ENCODE measurements at places on chromosomes 6 and 20.

DNA sequence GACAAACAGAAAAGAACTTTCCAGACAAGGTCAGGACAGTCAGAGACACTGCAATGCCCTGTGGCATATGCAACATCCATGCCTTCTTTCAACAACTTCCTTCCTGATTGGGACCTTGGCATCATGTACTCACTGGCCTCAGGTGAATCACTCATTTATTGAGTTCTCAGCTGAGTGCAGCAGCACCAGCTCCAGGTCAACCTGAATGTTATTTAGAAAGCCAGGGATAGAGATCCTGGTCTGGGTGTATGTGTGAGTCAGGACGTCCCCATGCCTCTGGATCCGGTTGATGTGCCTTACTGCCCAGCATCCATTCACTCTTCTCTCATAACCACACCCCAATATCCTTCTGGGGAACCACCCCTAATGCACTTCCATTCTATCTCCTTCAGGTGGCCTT is 54.4 kb downstream of the SNRNP48 start:
- no peak for DNase-seq

- no peak for DNase-seq
These were observed 1.9 kb downstream of the BLCAP start for GRCh38 chr20:37525810-37526209.

DNA sequence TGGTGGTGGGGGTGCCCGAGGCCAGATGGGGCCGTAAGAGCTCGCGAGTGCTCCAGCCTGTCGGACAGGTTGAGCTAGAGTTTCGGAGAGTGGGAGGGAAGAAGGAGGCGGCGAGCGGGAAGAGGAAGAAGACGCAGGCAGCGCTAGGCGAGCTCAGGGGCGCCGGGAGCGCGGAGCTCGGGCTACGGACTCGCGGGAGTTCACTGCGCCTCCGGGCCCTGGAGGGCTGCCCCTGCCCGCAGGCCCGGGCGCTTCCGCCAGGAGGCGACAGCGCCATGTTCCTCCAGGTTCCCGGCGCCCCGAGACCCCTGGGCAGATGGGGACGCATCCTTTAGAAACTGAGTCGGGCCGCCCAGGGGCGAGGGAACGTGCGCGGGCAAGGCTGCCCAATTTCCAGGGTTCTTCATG is 984 bp downstream of the TFAP2C start:
- no peak for DNase-seq

- DNase-seq = no peak
These were observed 94.0 kb downstream of the SCML4 start for GRCh38 chr6:107730106-107730505.

DNA sequence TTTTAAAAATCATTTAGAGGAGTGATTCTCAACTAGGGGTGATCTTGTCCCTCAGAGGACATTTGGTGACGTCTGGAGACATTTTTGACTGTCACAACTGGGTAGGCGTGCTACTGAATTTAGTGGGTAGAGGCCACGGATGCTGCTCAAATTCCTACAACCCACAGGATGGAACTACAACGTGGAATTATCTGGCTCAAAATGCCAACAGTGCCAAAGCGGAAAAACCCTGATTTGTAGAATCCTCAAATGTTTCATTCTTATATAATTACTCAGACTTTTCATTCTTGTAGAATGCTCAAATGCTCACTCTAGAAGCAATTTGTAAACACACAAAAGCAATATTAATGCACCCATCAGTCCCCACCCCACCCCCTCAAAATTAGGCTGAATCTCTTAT is 229.8 kb downstream of the ZMYND8 start:
- no peak for DNase-seq

DNA sequence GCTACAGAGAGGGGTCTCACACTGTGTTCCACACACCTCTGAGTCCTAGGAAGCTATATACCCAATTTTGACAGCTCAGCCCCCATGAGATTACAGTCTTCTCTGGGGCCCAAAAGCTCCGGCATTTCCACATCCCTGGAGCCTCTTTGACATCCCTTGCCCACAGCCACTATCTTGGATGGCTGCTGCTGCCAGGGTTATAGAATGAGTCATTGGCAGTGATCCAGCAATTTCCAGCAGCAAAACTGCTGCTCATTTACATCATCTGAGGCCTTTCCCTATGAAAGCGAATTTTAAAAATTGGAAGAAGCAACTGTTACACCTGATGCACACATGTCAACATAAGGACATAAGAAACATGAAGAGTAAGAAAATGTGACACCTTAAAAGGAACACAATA is 590.7 kb downstream of the MEI4 start:
- no peak for DNase-seq

GRCh38 chr6:39420300-39421265 is 98.1 kb upstream of the KCNK16 start:
- no peak for DNase-seq

DNA sequence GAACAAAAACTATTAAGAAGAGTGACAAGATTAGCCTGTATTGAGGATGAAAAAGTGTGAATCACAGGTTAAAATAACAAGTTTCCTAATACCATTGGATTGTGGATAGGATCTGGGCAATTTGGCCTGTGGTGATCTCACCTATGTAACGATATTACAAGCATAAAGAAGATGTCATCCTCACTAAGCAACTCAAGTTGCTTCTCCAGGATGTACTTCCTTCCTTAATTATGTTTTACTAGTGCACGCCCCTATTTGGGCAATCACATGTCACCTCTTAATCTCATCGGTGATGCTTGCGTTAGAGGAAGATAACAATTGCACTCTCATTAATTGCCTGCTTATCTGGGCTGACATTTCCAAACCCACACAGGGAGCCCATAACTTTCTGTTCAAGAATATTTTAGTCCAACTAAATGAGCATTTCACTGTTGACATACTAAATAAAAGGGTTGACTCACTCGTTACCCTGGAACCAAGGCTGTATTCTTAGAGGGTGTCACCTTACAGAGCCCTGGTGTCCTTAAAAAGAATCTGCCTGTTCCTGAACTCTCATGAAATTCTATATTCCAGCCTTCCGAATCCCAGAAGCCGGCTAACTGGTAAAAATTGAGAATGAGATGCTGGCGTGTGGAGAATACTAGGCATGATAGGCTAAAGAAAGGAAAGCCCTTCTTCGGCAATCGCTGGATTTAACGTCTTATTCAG is 88.2 kb upstream of the ATXN1 start:
- DNase-seq = peak; percentile 60

DNA sequence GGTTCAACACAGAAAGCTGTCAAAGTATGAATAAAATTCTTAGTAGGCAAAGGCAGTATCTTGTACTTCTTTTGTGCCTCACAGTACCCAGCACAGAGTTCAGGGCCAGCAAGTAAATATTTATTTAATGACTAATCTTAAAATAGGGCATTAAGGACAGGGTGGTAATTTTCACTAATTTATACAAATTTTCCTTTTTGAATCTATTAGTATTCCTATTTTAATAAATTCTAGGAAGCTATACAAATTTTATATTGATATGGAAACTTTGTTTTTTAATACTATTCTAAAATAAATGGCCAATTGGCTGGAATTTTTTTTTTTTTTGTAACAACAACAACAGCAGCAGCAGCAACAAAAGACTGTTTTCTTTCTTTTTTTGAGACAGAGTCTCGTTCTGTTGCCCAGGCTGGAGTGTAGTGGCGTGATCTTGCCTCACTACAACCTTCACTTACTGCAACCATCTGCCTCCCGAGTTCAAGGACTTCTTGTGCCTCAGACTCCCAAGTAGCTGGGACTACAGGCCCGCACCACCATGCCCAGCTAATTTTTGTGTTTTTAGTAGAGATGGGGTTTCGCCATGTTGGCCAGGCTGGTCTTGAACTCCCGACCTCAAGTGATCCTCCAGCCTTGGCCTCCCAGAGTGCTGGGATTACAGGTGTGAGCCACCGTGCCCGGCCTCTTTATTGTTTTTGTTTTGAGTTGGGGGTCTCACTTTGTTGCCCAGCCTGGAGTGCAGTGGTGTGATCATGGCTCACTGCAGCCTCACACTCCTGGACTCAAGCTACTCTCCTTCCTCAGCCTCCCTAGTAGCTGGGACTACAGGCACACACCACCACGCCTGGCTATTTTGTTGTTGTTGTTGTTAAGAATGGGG is 85.2 kb downstream of the FKBP5 start:
- DNase-seq = no peak

GRCh38 chr20:8964959-8965562 is 103.8 kb upstream of the PLCB4 start:
- DNase-seq = no peak

- no peak for DNase-seq
These were observed 33.4 kb downstream of the CTNNBL1 start for GRCh38 chr20:37726971-37727956.

DNA sequence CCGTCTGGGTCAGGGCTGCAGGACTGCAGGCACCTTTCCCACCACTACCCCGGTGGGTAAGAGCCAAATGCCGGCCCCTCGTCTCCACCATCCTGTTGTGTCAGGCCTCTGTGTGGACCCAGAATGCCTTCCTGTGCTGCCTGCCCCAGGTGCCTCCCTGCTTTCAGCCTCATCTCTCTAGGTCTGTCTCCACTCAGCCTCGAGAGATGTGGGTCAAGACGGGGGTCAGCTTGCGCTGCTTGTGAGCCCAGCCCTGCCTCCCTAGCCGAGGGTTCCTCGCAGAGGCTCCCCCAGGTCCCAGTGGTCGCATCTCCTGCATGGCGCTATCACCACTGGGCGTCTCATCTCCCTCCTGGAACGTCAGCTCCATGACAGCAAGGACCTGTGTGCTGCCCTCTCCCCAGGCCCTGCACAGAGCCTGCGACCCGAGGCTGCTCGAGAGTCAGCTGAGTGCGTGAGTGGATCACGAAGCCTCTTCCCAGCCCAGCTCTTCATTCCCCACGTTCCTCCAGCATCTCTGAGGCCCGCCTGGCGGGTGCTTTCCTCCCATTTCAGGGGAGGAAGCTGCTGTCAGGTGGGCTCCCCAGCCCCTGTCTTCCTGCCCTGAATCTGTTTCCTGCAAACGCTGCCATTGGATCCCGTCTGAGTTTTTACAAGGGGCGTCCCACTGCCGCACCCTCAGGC is 38.7 kb upstream of the ZBP1 start:
- DNase-seq = no peak
